ENCODE measurements at places on chromosomes 4 and X. TPM values are rescaled to one million over a fixed set of nuclear protein-coding genes. Genes with fewer than 3 reads are reported as not detected.

DNA sequence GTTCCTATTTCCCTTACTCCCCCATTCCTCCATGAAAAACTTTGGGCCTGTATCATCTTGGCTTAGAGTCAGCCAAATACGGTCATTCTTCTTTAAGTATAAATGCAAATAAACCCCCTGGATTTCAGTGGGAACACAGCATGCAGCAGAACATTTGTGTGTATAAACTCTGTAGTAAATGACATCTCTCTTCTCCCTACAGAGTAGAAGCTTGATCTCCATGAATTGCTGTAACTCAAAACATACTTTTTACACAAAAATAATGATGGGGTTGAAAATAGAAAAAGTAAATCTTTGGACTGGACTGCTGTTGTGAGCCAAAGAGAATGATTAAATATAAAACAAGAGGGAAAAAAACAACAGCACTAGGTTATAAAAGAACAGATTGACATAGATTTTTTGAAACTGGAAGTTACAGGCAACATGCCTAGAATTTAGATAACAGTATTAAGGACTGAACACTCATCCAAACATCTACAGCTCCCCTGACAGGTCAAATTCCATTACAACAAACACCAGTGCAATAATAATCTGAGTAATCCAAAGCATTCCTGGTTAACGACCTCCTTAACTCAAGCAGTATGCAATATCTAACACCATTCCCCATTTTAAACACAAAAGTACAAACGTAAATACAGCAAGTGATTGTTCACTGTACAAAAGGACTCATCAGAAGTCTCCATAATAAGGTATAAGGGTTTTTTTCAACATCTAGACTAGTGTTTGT is 30.7 kb downstream of the TSPAN5 start:
- no peak for DNase-seq

Gene NSDHL
- polyA plus RNA-seq: 13.7 TPM

DNA sequence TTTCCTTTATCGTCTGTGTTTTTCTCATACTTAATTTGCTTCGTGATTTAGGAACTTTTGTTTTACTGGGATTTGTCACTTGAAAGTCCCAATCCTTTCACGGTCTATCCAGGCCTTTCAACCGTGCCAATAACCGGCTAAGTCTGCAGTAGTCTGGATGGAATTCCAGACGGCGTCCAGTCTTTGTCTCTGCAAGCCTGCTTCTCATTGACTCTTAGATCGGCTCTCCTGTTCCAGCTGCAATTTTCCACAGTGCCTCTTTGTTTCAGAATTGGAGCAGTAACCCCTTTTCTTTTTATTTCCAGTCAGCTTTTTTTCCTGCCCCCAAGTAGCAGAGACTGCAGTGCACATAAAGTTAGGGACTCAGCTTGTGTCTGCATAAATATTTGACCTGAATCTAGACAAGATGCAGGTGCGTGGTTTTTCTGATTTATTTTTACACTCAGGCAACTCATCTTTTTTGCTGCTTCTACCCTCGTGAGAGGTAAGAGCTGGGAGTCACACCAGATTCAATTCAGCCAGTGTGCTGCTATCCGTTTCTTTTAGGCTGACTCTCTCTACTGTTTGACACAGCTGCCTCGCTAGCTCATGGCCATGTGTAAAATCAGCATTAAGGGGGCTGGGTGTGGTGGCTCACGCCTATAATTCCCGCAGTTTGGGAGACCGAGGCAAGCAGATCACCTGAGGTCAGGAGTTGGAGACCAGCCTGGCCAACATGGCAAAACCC is 37.4 kb upstream of the DHRSX start:
- DNase-seq: no peak

GRCh38 chr4:105990933-105991332 is 95.7 kb downstream of the NPNT start:
- DNase-seq: no peak

DNA sequence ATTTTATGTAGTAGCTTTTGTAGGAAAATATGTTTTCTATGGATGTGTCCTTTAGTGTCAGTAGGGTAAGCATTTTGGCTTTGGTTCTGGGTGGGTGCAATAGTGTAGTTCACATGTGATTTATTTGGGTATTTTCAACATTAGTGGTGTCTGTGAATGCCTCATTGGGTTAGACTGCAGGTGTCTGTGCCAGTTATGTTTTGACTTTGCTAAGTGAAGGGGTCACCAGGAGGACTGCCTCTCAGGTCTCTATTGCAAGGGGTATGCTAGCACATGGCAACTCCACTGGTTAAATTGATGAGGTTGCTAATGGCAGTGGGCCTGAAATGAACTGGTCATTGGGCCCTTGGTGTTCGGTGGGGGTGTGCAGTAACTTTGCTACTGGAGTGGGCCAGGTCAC is 467.1 kb downstream of the NAF1 start:
- no peak for DNase-seq

Gene HELQ
- polyA plus RNA-seq: 32.1 TPM

GRCh38 chrX:18649498-18649951 is 22.4 kb downstream of the RS1 start:
- DNase-seq: no peak

Gene VCX3A
- polyA plus RNA-seq: not detected

DNA sequence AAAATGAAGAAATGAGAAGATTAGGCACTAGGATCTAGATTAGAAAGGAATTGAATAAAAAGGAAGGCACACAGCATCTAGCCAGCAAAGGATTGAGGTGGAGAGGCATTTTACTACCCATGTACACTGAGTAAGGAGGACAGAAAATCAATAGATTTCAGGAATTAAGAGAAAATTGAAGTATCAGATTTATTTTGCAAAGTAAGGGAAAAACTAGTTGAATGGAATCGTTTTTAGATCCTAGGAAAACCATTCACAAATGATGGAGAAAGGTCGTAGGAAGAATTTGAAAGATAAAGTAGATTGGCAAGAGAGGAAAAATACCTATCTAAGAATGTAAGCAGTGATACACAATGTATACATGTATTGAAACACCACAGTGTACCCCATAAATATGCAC is 31.3 kb downstream of the ENOPH1 start:
- DNase-seq: no peak

DNA sequence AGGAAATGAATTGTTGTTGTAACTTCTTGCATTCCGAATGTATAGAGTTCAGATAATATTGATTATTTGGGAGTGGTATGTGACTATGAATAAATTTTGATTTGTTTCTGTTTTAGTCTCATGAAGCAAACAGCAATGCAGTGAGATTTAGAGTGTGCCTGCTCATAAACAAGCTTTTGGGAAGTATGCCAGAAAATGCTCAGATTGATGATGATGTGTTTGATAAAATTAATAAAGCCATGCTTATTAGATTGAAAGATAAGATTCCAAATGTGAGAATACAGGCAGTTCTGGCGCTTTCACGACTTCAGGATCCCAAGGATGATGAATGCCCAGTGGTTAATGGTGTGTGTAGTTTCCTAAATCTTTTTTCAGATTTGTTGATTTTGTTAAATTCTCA is 2.0 kb downstream of the NCAPG start:
- no peak for DNase-seq

DNA sequence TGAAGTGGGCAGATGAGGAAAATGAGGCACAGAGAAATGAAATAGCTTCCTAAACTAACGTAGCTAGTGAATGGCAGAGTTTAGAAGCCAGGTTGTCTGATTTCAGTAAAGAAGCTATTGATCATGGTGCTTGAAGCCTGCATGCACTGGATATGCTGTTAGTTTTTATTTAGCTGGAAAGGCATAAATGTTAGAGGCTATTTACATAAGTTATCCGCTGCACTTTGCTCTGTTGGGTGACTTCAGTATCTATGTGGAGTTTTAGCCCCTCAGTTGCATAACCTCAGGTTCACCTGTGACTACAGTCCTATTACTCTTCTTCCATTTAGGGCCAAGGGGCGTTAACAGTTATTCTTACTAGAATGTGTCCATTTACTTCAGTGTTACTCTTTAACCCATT is 522.4 kb upstream of the RPS6KA3 start:
- DNase-seq: no peak

Gene UGT2B10
- not detected for polyA plus RNA-seq

DNA sequence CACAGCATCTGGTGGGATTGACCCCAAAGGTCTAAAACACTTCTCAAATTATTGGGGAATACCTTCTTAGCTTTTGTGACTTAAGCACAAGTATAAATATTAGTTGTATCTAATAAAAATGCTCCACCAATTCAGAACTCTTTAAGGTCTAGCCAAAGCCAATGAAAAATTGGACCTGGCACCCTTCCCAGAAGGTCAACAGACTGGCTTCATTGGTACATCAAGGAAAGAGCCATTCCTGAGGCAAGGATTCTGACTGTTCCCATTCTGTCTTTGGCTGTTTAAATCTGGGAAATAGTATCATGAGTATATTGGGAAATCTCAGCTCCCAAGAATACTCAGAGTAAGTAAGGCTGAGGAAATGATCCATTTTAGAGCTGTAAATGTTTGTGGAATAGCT is 153.0 kb upstream of the TRPC5 start:
- DNase-seq: no peak

Gene SPIN2A
- polyA plus RNA-seq: not detected

DNA sequence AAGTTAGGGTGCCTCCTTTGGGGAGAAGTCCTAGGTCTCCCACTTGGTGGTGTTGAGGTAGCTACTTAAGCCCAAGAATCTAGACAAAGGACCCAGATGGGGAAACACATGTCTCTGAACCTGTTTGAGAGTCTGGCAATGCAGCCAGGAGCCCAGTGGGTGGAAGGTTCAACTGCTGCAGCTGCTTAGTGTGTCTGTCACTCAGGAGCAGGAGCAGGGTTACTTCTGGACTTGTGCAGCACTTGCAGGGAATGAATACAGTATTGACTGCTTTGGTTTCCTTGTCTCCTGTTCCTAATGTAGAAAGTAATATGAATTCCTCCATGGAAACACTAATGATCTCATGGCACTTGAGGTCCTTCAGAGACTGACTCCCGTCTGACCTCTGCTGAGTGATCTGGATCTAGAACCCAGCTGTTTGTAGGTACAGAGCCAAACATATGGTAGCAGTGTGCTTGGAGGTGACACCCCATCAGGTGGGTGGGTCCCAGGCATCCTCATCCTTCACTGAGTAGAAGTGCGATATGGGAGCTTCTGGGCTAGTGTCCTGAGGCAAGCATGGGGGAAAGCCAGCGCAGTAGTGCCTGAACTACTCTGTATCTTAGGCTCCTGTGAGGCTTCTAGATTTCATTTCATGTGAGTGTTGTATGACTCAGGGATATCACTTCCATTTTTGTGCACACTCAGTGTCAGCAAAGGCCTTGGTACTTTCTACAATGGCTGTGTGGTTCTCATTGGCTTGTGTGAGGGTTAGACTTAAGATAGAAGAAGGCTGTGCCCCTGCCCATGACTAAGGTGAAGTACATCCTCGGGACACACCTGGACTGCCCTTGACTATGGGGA is 85.0 kb upstream of the WDR1 start:
- DNase-seq: no peak

DNA sequence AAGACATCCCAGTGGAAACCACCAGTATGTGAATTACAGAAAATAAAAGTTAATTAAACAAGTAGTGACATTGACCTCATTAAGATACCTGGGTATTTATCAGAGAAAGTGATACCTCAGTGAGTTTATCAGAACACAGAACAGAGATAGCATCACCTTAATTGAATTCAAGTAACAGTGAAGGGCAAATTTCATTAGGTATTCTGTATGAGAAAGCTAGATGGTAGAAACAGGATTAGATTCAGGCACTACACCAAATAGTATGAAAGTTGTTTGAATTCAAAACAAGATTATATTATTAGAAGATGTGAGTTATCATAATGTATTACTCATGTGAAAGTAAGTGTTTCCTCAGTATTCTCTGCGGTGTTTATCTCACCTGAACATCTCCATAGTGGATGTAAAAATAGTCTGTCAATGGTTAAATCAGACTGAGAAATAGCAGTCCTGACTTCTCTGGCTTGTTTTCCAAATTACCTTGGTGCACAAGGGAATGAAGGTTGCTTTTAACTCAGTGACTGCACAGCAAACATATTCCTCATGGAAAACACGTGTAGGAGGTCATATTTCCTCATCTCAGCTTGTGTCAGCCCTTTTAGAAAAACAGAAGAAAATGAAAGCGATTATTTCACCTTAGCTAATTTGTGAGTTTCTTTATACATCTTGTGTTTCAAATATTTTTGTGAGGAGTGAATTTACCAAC is 79.9 kb upstream of the PCDH18 start:
- no peak for DNase-seq

GRCh38 chrX:44889824-44890223 is 16.8 kb downstream of the KDM6A start:
- no peak for DNase-seq

GRCh38 chrX:2872671-2873277 is 44.0 kb downstream of the GYG2 start:
- DNase-seq: no peak

GRCh38 chrX:55489314-55490009 is at the start of gene USP51:
Gene USP51, minus strand, starts transcription at chrX:55489848. Its CDS starts 909 bp downstream, at chrX:55488939.
- DNase-seq: peak; percentile 38

DNA sequence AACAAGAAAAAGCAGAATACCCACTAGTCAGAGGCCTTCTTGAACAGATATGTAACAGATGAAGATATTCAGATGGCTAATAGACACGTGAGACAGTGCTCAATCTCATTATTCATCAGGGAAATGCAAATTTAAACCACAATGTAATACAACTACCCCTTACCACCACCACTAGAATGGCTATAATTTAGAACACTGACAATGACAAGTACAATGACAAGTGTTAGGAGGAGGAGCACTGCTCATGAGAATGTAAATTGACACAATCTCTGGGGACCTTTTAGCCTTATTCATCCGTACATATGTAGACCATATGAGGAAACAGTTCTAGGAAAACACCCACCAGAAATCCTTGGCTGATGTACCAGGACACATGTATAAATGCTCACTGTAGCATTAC is 13.1 kb downstream of the ZNF81 start:
- DNase-seq: no peak

- DNase-seq: no peak
These were observed 6.8 kb upstream of the RHOH start for GRCh38 chr4:40190019-40190418.

DNA sequence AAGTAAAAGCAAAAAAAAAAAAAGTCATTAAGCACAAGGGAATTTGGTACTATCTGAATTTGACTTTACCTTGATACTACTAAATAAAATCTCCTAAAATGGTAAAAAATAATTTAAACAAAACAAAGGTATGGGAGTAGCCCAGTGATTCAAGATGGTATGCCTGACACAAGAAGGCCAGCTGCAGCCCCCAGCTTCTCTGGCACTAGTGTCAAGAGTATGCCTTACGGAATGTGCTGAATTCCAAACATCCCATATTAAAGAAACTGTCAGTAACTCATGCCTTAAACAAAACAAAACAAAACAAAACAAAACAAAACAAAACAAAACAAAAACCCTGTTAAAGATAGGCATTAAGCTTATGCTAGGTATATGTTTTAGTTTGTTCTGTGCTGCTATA is 80.8 kb downstream of the RASL11B start:
- no peak for DNase-seq

- no peak for DNase-seq
These were observed 1089.8 kb downstream of the FAT4 start for GRCh38 chr4:126404549-126404948.

DNA sequence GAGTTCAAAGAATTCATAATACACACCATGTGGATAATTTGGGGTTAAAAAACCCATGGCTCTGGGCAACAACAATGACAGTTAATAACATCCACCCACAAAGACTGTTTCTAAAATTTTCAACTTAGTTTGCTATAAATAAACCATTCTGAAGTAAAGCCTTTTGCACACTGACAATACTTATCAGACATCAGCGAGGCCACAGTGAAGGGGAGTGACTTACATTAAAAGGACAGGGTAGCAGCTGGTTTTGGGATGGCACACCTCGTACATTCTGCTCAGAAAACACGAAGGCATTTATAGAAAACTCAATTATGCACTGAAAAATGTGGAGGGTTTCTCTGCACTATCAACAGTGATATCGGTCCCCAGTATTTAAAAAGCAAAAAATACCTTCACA is 4.9 kb upstream of the ASB11 start:
- DNase-seq: no peak
